HFF-Myc (cell line): ENCODE measurements at places on chromosomes 5 and 9.

DNA sequence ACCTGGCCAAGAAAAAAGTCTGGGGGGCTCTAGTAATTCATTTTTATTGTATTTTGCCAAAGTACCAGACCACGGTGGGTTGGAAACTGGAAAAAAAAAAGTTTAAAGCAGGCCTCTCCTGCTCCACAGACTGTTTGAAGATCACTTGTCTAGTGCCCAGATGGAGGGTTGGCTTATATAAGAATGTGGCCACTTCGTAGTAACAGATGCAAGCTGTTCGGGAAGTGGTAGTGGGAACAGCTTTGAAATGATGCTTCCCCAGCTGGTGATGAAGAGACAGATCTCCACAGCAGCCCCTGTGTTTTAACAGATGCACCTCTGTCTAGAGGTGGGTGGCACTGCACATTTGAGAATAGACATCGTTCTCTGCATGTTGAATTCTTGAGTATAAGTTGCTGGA lies 54.3 kb upstream of the DMRT3 start:
- no peak for DNase-seq

GRCh38 chr5:73448463-73449136 lies at the start of gene FOXD1:
FOXD1 (minus strand) TSS chr5:73448777; CDS start chr5:73448362, 415 bp downstream.
- peak; percentile 68 for DNase-seq

DNA sequence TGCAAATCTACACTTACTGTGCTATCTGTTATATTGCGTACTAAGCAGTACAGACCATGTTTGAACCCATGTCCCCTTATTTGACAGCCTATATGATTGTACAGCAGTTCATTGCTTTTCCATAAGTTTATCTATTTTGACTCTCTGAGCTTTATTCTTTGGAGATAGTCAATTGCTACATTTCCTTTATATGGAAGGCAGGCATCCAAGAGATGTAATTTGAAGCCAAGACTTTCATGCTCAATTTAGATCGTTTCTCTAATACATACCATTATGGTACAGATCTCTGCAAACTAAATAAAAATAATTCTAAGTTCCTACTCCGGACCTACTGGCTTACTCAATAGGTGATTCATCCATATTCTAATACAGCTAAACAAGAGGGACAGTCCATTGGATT lies 424.8 kb downstream of the TMEM38B start:
- no peak for DNase-seq

GRCh38 chr9:4769321-4770080 lies 23.2 kb upstream of the RCL1 start:
- DNase-seq = no peak

DNA sequence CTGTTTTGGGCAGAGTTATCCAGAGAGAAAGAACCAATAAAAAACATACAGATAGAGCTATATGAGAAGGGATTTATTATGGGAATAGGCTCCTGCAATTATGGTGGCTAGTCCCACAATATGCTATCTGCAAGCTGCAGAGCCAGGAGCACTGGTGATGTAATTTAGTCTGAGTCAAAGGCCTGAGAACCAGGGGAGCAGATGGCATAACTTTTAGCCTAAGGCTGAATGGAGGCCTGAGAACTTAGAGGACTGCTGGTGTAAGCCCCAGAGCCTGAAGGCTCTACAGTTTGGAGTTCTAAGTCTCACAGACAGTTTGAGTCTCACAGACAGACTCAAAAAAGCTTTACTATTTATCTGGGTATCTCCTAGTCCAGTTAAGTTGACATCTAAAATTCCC lies 263.8 kb downstream of the FBXL7 start:
- DNase-seq = no peak

GRCh38 chr5:87788416-87788815 lies 375.7 kb upstream of the CCNH start:
- DNase-seq = no peak

DNA sequence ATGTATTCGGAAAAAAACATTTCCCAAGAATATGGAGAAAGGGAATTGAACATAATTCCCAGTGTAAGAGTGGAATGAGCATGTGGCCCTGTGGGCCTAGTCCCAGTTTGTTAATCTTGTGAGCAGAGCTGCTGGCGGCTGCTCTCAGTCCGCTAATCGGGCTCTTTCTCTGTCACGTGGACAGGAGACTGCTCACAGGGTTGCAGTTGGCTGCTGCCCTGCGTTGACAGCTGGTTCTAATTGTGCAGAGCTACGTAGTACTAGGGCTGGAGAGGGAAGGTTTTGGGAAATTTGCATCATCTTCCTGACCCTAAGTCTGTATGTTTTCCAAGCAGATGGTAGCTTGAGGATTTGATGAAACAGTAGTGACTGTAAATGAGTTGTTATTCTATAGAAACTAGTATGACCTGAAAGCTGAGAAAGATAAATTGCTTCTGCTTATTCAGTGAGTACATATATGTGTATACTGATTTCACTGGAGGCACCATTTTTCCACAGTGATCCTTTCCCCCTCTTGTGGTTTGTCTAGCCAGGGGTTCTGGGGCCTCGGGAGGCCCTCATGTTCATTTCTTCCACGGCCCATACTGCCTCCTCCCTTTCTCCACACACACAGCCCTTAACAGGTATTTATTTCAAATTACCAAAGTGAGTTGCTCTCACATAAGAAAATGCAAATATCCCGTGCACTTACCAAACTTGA lies 100.6 kb downstream of the ANGPTL2 start:
- DNase-seq = peak; percentile 96

DNA sequence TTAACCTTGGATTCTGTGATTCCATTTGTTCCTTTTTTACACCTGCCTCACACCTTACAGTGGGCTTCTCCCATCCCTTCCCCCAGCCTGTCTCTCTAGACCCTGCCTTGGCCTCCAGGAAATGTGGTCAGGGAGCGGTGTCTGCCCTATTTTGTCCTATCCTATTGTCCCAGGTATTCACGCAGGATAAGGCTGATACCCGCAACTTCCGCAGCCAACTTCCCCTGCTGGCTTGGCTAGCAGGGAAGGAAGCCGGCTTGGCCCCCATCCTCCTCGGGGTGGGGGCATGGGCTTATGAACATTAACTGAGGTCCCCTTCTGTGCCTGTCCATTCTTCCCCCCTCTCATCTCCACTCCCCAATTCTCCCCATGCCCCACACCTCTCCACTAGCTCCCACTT lies 3.5 kb downstream of the CSF1R start:
- no peak for DNase-seq
